ENCODE measurements at places on chromosomes 4 and X.

GRCh38 chr4:142523111-142523510 is 323.0 kb downstream of the INPP4B start:
- no peak for DNase-seq

DNA sequence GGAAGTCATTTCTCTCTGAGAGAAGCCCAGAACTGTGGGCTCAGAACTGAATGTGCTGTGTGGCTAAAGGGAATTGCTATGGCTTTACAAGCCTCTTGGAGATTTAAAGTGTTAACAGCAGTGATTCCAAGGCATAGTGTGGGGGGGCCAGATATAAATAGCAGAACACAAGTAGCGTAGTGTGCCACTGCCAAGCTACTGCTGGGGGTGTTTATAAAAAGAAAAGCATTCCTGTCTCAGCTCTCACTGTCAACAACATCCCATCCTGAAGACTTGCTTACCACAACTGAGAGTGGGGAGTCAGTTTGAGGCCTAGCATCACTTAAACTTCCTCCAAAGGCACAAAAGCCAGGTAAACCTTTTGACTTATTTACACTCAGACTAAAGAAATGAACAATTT is at the start of gene ART3:
ART3 (plus strand) TSS at position 242 of the 400 bp plus-strand sequence. CDS start 1,181 bp downstream, outside the sequence.
- DNase-seq: no peak

DNA sequence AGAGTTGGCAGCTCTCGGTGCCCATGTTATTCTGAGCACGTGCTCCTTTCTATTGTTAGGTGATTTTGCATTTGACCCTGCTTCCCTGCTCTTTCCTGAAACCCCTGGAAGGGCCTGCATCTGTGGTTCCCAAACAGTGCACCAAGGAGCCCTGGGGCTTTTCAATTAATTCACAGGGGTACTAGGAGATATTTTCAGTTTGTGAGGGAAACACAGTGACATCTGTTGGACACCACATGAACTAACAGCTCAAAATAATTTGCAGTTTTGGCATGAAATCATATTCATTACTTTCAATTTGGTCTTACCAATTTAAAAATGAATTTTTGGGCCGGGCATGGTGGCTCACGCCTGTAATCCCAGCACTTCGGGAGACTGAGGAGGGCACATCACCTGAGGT is 156.6 kb downstream of the GATB start:
- DNase-seq: no peak

GRCh38 chr4:92451782-92452181 is 148.0 kb downstream of the GRID2 start:
- no peak for DNase-seq

- no peak for DNase-seq
Observed at GRCh38 chr4:155943605-155944291, 9.9 kb downstream of the CTSO start.

DNA sequence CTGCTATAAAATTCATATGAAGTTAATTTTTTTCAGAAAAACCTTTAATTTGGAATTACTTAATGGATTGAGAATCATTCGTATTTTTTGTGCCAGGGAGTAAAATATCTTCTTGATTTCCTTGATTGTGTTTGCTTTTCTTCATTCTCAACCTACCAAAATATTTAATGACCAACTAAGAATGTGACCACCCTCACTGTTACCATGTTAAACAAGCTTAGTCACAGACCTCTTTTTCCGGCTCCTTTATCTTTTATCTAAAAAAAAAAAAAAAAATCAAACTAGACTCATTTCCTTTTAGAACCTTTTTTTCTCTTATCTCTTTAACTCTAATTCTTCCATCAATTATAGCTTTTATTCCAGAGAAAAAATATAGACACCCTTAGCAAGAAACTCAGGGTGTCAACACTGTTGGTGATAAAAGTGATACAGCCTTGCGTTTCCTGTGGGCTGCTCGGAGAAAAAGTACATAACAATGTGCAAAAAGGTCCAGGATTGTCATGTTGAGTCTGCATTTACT is 20.6 kb upstream of the HPGDS start:
- DNase-seq: no peak

DNA sequence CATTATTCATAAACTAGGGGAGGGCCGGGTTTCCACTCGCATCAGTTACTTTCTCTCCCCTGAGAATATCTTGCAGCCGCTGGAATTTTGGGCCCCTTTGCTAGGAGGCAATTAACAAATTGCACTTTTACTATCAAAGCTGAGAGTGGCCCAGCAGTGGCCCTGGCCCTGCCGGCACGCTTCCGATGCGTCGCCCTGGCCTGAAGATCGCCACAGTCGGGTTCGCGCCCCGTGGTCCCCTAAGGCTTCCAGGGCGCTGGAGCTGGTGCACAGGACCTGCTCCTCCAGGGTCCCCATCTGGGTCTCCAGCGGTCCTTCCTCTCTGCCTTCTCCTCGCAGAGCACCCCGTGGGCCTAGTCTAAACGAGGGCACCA is 486 bp upstream of the CWH43 start:
- DNase-seq: no peak
